ENCODE measurements at places on chromosomes 6 and 20.

GRCh38 chr6:82492134-82492533 lies 128.5 kb downstream of the TPBG start:
- DNase-seq: no peak

GRCh38 chr6:166782520-166782919 lies 155.5 kb upstream of the RPS6KA2 start:
- DNase-seq: no peak

DNA sequence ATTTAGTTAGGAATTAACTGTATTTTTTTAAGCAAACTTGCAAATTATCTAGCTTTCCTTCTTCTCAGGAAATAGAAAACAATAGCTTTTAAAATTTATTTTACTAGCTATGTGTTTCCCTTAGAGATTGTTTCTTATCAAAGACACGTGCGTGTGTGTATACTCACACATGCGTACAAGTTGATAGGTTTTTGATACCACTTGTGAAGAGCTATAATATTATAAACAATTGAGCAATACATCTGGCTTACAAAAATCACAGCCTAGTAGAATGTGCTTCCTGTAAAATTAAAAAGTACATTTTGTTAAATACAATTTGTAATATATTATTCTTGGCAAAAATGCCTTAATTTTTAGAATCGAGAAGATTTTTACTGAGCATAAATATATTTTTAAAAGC lies 33.9 kb downstream of the COL12A1 start:
- no peak for DNase-seq

- no peak for DNase-seq
These were observed 44.3 kb downstream of the ABHD12 start for GRCh38 chr20:25346349-25346748.

DNA sequence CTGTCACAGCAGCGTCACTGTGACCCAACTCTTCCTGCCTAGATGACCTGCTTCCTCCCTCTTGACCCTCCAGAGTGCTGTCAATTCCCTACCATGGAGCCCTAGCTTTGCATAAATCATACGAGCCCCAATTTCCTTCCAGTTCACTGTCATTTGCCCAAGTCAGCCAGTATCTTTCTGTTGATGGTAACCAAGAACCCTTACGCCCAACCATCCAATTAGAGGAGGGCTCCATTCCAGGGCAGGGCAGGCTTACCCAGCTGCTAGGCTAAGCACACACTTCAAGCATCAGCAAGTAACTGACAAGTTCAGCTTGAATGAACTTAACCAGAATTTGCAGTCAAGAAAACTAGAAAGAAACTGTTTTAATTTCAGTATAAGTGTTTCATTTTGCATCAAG lies 25.7 kb downstream of the WFDC3 start:
- no peak for DNase-seq

DNA sequence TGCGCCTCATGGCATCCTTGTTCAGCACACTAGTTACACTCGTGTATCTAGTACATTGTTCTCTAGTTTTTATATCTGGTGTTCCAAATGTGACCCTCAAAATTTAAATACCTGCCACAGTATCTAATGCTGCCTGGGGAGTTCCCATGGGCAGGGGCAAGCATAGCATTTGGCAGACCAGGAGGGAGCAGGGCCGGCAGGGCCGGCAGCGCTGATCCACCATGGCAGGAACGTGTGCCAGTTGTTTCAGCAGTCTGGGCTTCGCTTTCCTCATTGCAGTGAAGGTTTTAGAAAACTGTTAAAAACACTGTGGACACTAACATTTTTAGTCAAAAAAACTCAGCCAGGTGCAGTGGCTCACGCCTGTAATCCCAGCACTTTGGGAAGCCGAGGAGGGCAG lies 19.2 kb downstream of the NANP start:
- no peak for DNase-seq

DNA sequence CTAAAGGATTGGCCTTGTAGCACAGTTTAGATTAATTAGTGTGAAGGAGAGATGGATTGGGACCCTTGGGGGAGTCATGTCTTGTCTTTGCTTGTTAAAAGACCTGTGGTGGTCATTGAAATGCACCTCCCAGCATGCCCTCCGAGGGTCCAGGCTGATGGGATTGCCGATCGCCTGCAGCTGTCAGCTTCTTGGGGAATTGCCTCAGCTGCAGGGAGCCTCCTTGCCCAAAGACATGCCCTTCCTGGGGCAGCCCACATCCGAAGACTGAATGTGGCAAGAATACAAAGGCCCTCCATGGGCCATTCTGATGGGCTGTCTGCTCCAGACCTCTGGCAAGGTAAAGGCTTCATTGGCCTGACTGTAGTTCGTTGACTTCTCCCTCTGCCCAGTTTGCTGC lies 150.7 kb downstream of the FARS2 start:
- DNase-seq: no peak

GRCh38 chr6:4808396-4808795 lies 32.2 kb downstream of the CDYL start:
- no peak for DNase-seq

DNA sequence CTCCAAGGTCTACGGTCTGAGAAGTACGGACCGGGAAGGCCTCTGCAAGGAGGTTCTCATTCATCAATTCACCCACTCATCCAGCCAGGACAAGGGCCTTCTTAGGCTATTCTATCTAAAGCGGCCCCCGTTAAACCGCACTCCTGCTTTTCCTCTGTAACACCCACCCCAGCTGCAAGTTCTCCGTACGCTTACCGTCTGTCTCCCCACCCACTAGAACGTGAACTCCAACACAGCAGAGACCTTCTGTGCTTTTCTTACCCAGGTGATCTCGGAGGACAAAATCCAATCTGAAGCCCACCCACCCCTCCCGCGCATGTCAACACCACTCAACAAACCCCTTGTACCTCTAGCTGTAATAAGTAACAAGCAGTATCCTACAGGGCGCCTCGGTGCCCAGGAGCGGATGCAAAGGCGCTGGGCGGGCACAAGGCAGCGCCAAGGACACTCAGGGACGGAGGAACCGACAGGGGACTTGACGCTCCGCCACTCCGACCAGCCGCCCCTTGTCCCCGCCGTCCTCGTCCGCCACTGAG lies 351 bp downstream of the AURKA start:
- no peak for DNase-seq

DNA sequence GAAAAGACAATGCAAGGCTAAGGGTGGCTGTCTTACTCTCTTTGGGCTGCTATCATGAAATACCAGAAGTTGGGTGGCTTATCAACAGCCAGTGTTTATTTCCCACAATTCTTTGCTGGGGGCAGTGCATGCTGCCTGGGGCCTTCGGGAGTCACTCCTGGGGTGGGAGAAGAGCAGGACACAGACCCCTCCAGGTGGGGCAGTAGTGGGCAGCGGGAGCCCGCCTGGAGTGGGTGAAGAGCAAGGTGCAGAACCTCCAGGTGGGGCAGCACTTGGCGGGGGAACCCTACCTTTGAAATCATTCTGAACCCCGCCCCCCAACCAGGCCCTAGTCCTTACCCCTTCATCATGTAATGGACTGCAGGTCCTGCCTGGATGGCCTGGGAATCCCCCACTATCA lies 69.6 kb upstream of the THBS2 start:
- no peak for DNase-seq

GRCh38 chr6:122623279-122623678 lies 13.1 kb downstream of the PKIB start:
- no peak for DNase-seq

- DNase-seq: no peak
These were observed 9.3 kb upstream of the ATG5 start for GRCh38 chr6:106334646-106335448.
